ENCODE measurements at places on chromosomes 4 and X.
A peak's percentile ranks its signal among the peaks of the same experiment; 100 is the strongest.

DNA sequence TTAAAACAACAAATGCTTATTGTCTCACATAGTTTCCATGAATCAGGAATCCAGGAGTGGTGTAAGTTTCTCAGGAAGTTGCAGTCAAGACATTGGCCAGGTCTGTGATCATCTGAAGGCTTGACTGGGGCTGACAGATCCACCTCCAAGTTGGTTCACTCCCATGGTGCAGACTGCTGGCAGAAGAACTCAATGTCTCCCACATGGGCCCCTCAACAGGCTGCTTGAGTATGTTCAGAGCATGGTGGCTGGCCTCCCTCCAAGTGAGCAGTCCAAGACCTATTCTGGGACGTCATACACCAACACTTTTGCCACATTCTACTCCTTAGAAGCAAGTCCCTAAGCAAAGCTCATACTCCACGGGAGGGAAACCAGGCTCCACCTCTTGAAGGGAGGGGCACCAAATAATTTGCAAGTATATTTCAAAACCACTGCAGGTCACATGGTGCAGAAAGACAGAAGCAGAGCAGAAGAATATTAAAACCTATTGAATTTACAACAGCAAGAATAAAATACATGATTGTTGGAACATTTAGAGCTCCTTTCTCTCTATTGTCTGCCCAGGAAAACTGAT lies 35.3 kb downstream of the LGI2 start:
- no peak for DNase-seq

GRCh38 chr4:186201535-186202230 lies 10.3 kb downstream of the CYP4V2 start:
- peak; percentile 52 for DNase-seq

- no peak for DNase-seq
These were observed 137.0 kb downstream of the AMMECR1 start for GRCh38 chrX:110180928-110181310.

DNA sequence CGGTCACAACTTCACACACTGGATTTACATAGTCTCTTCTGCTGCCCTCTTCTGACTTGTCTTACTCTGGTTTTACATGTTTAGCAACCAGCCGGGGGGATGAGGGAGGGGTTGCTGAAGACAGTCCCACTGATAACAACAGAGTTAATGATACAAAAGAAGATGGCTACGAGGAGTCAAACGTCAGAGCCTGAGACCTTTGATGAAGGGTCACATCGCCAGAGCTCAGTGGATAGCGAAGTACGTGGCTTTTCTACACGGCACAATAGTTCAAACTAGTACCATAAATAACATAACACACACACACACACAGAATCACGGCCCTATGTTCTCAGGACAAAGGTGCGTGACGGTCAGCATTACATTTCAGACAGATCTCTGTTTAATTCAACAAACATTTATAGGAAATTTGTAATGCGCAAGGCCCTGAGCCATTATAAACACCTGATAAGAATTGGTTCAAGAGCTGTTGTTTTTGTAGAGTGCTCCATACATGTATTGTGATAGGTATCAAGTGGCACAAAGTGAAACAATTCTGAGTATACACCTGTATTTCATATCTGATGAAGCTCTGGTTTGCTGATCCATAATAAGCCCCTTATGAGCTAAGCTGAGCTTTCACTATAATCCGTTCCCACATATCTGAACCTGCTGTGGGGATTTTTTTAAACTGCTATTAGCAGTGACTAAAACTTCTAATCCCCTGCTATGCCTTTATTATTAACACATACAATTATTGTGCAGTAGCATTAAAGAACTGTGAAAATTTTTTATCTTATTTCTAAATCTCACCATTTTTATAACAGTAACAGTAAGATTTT lies 100.0 kb downstream of the NR3C2 start:
- DNase-seq = no peak

DNA sequence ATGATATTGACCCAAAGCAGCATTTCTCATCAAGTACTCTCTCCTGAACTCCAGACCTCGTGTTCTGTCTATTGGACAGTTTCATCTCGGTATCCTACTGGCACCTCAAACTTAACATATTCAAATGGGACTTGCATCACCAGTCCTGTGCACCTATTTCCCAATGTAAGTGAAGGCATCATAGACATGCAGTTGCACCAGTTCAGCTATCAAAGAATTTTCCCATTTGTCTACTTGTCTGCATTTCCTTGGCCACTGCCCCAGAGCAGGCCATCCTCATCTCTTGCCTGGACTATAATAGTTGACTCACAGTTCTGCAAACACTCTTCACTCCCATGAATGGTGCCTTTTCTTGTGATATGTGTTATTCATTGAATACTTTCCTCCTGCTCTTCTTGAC lies 11.3 kb upstream of the LIMCH1 start:
- no peak for DNase-seq

DNA sequence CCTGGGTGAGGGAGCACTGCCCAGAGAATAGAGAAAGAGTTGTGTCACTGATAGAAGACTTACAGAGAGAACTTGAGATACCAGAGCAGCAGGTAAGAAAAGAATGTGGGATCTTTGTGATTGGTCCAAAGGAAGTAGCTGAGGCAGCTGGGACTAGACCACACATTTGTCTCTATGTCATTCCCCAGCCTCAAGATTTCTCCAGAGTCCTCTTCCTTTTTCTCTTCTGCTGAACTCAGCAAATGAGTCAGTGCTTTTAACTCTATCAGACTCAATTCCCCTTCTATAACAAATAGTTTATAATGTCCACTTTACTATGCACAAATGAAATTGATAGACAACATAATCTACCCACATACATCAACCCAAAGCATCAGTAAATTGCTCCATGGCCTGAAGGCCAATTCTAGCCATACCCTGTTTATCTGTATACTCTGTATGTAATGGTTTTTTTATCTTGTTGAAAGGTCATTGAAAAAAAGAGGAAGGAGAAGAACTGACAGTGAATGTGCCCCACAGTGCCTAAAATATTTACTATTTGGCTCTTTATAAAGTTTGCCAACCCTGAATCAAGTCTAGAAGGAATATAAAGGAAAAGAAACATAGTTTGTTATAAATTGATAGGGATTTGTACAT lies 38.2 kb downstream of the ETDC start:
- no peak for DNase-seq

DNA sequence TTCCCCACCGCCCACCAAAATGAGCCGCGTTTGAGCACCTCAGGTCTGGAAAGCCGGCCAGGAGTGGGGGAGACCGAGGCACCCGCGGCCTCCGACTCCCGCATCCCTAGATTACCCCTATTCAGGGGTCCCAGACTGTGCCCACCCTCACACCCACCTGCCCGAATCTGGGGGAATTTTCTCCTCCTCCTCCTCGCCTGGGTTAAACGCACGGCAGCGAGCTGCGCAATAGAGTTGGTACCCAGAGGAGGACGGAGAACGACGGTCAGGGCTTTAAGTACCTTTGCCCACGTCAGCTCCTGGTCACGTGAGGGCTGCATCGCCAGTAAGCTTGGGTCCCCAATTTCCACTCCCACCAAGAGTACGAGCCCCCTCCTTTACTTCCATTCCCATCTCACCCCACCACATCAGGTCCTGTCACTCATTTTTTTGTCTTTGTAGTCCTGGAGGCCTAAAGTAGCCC lies at the start of gene ARMCX2:
ARMCX2 (minus strand) TSS at position 250 of the 463 bp plus-strand sequence. CDS start 2,262 bp downstream, outside the sequence.
- DNase-seq = peak; percentile 63

- DNase-seq = no peak
These were observed 283.8 kb upstream of the IL1RAPL1 start for GRCh38 chrX:28303486-28303885.

- DNase-seq = no peak
These were observed 92.5 kb upstream of the SLC34A2 start for GRCh38 chr4:25563071-25563564.

- DNase-seq = peak; percentile 40
These were observed at the start of gene MAP3K15 for GRCh38 chrX:19514791-19515614. MAP3K15 (minus strand) TSS chrX:19515508; CDS start chrX:19515261, 247 bp downstream.

DNA sequence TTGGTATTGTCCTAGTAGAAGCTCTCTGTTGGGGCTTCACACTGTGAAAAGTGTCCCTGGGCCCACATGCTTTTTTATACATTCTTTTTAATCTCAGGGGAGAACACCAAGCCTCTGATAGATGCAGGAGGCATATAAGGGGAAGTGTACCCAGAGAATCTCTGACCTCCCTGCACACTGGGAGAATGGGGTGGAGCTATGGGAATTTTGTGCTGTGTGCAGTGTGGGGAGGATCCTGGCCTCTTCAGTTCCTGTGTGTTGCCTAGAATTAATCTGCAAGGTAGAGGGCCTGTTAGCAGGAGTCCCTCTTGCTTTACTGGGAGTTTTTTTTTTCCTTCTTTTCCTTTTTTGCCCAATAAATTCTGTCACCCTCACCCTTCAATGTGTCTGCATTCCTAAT lies 49.2 kb upstream of the SPIN4 start:
- DNase-seq = no peak

- DNase-seq = no peak
These were observed 42.5 kb downstream of the SLC39A8 start for GRCh38 chr4:102302762-102303161.

DNA sequence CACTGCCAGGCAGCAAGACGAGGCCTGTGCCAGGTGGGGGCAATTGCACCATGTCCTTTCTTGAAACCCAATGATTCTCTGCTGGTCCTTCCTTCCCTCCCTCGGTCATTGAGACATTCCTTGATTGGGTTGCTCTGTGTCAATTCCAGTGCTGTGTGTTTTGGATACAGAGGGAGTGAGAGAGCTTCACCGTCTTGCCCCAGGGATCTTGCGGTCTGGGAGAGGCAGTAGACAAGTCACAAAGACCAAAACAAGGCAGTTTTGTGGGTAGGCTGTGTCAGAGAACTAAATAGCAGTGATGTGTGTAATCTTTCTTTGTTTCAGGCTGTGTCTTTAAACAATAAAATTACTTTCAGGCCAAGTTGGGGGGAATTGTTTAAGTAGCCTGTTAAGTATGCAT lies 38.8 kb upstream of the TADA2B start:
- DNase-seq = no peak

- no peak for DNase-seq
These were observed 12.7 kb upstream of the THOC2 start for GRCh38 chrX:123745511-123745910.

- DNase-seq = no peak
These were observed 107.1 kb downstream of the ANXA10 start for GRCh38 chr4:168199260-168199957.

GRCh38 chrX:29687687-29688086 lies 527.7 kb upstream of the MAGEB2 start:
- no peak for DNase-seq

DNA sequence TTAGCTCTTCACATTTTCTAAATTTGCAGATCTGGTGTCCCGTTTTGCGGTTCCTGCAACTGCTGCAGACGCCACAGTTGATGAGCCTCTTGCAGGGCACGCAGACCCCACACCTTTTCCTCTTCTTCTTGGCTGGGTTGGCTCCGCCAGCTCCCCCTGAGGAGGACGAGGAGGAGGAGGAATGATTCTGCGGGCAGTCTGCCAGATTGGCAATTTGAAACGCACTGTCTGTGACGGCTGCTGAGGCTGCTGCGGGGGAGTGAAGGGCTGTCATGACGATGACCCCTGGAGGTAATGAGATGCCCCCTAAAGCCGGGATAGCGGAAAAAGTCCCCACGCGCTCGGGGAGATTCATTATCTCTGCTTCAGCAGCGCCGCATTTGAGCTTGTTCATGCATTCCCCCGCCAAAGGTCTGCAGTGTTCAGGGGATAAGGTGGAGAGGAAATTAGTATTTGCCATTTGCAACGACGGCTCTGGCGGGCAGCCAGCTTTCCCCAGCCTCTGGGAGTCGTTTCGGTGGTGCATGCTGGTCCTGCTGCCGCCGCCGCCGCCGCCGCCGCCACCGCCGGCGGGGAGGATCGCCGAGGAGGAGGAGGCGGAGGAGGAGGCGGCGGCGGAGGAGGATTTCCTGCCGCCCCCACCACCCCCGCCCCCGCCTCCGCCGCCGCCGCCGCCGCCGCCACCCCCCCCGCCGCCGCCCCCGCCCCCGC lies 3.8 kb downstream of the CXXC4 start:
- DNase-seq = peak; percentile 87

DNA sequence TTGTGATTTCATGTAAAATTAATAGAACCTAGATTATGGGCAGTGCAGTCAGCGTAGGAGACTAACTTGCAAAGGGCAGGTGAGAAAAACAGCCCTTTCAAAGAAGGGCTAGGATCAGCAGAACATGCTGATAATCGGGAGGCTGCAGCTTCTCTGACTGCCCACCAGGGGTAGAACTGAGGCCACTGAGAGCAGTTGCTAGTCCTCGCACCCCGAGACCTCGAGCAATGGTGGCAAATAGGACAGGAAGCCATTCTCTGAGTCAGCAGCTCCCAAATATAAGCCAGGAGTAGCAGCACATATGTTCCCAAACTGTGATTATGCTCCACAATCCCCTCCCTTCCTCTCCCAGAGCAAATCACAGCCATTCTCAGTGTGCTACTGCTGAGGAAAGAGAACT lies 186.5 kb downstream of the MSL3 start:
- DNase-seq = no peak

DNA sequence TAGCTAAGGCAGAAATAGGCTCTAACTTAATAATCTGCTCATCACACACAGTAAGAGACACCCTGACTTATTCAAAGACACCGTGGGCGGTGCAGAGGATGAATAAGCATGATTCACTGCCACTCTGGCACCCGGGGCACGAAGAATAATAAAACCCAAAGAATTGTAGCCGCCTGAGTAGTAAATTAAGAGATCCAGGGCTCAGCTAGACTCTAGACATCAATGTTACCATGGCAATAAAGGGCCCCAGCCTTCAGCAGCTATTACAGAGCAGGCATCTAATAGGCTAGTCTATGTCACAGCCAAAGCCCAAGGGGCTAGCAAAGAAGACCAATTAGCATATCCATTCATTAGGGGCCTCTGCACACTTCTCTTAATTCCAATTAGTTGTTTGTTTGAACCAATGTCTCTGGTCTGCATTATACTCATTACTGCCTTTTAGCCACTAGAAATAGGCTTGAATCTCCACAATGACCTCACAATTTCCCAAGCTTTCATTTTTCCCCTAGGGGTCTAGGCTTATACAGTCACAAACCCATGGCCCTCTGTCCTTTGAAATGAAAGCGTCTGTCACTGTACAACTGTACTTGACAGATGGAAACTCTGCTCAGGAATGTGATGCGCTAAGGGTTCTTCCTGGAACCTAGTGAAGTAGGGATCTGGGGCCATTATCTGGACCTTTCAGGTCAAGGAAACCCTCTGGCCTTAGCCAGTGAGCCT lies 3.0 kb upstream of the ATP1B4 start:
- DNase-seq = no peak

GRCh38 chrX:36266155-36266554 lies 346.6 kb downstream of the CFAP47 start:
- DNase-seq = no peak

- DNase-seq = no peak
These were observed 289.4 kb downstream of the TRAM1L1 start for GRCh38 chr4:116796022-116796421.

Measured in left ventricle myocardium superior (tissue), 1 donor.